ENCODE measurements at places on chromosomes 1 and 21. TPM values are rescaled to one million over a fixed set of nuclear protein-coding genes. Genes with fewer than 3 reads are reported as not detected.

GRCh38 chr1:242199776-242200458, 201.0 kb upstream of the MAP1LC3C start:
- DNase-seq, result no peak
- no peaks in the 10 kb centered on the region for H3K4me1 ChIP-seq
- no peak overlapping the region for H3K27ac ChIP-seq
- H3K36me3 ChIP-seq, result no peaks in the 10 kb centered on the region

GRCh38 chr1:151478140-151478812, 19.0 kb upstream of the POGZ start:
- H3K36me3 ChIP-seq, result no peaks in the 10 kb centered on the region
- H3K4me3 ChIP-seq, result no peak overlapping the region
- DNase-seq, result no peak
- no peaks in the 10 kb centered on the region for H3K27me3 ChIP-seq
- no peaks in the 10 kb centered on the region for H3K4me1 ChIP-seq
- H3K27ac ChIP-seq, result no peak overlapping the region

GRCh38 chr1:171226747-171227370, 21.4 kb upstream of the FMO1 start:
- peak; percentile 22 for DNase-seq
- no peak overlapping the region for H3K4me3 ChIP-seq
- no peaks in the 10 kb centered on the region for H3K4me1 ChIP-seq
- no peaks in the 10 kb centered on the region for H3K27me3 ChIP-seq

- no peaks in the 10 kb centered on the region for H3K4me1 ChIP-seq
- no peak overlapping the region for H3K27ac ChIP-seq
- no peak for DNase-seq
- no peaks in the 10 kb centered on the region for H3K36me3 ChIP-seq
- peaks cover 3% of the 10 kb centered on the region for H3K27me3 ChIP-seq
Measured at GRCh38 chr1:38371505-38371844, 324.9 kb upstream of the POU3F1 start.

GRCh38 chr1:195709821-195710220, 898.4 kb downstream of the KCNT2 start:
- H3K4me3 ChIP-seq, result no peak overlapping the region
- no peaks in the 10 kb centered on the region for H3K4me1 ChIP-seq
- H3K36me3 ChIP-seq, result no peaks in the 10 kb centered on the region
- no peak overlapping the region for H3K27ac ChIP-seq
- H3K27me3 ChIP-seq, result no peaks in the 10 kb centered on the region

- H3K27me3 ChIP-seq, result no peaks in the 10 kb centered on the region
- no peaks in the 10 kb centered on the region for H3K4me1 ChIP-seq
- H3K4me3 ChIP-seq, result no peak overlapping the region
- H3K36me3 ChIP-seq, result no peaks in the 10 kb centered on the region
- H3K27ac ChIP-seq, result no peak overlapping the region
Measured at GRCh38 chr1:233224311-233224710, 71.2 kb downstream of the PCNX2 start.

DNA sequence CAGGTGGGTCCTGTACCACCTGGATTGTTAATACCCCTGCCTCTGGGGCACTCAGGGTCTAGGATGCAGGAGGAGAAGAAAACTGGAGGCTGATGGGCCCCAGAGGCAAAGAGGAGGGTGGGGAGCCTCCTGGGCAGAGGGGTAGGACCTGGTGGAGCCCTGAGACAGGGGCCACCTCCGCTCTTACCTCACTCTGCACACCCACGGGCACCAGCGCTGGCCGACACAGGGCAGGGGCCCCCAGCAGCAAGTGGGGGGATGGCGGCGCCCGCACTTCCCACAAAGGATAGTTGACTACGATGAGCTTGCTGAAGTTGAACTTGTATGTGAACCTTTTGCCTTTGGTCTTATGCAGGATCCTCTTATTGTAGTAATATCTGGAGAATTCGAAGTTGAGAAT, 1.1 kb downstream of the ETV3L start:
- H3K27ac ChIP-seq, result no peak overlapping the region
- H3K36me3 ChIP-seq, result no peaks in the 10 kb centered on the region
- no peak overlapping the region for H3K4me3 ChIP-seq
- no peak for DNase-seq
- no peaks in the 10 kb centered on the region for H3K27me3 ChIP-seq
- no peaks in the 10 kb centered on the region for H3K4me1 ChIP-seq

GRCh38 chr1:152479792-152480595, 30.6 kb upstream of the LCE5A start:
- H3K4me1 ChIP-seq, result no peaks in the 10 kb centered on the region
- H3K36me3 ChIP-seq, result no peaks in the 10 kb centered on the region
- no peak overlapping the region for H3K4me3 ChIP-seq
- no peak overlapping the region for H3K27ac ChIP-seq
- no peaks in the 10 kb centered on the region for H3K27me3 ChIP-seq
- DNase-seq, result peak; percentile 29

- no peak overlapping the region for H3K27ac ChIP-seq
- no peaks in the 10 kb centered on the region for H3K36me3 ChIP-seq
- DNase-seq, result peak; percentile 45
- no peaks in the 10 kb centered on the region for H3K27me3 ChIP-seq
Measured at GRCh38 chr1:223341121-223341520, 22.9 kb downstream of the SUSD4 start.

- H3K36me3 ChIP-seq, result no peaks in the 10 kb centered on the region
- H3K27ac ChIP-seq, result no peak overlapping the region
- no peak for DNase-seq
- no peak overlapping the region for H3K4me3 ChIP-seq
Measured at GRCh38 chr1:201877877-201878401, 10.8 kb upstream of the SHISA4 start.

The SPAG17 gene
- total RNA-seq, result 2.4 TPM

The SLC66A1 gene
- total RNA-seq, result 7.0 TPM

The HMGN1 gene
- total RNA-seq, result 113 TPM

The LRRC53 gene
- total RNA-seq, result not detected

The PPFIA4 gene
- total RNA-seq, result 0.28 TPM

Data from pancreas (tissue), 10 donors.